ENCODE measurements at places on chromosomes 6 and 20.

- DNase-seq = no peak
Observed at GRCh38 chr6:18763086-18763485, 375.9 kb downstream of the RNF144B start.

GRCh38 chr6:145028144-145028818 lies 707.0 kb downstream of the EPM2A start:
- DNase-seq = peak; percentile 45

GRCh38 chr20:63062188-63063140 lies 55.7 kb upstream of the BHLHE23 start:
- DNase-seq = no peak

DNA sequence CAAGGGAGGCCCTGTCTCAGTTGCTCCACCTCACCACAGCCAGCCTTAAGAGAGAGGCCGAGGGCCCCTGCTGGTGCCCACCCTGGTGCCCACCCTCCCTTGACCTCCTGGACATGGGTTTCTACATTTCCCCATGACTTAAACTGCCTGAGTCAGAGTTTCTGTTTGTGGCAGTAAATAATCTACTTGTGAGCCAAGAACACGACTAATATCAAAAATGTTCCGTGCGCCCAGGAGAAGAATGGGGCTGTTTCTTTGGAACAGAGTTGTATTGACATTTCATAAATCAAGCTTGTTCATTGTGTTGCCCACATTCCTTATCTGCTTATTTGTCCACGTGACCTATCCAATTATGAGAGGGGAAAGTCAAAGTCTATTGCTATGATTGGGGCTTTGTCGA lies 143.5 kb downstream of the ANKRD60 start:
- DNase-seq = no peak

DNA sequence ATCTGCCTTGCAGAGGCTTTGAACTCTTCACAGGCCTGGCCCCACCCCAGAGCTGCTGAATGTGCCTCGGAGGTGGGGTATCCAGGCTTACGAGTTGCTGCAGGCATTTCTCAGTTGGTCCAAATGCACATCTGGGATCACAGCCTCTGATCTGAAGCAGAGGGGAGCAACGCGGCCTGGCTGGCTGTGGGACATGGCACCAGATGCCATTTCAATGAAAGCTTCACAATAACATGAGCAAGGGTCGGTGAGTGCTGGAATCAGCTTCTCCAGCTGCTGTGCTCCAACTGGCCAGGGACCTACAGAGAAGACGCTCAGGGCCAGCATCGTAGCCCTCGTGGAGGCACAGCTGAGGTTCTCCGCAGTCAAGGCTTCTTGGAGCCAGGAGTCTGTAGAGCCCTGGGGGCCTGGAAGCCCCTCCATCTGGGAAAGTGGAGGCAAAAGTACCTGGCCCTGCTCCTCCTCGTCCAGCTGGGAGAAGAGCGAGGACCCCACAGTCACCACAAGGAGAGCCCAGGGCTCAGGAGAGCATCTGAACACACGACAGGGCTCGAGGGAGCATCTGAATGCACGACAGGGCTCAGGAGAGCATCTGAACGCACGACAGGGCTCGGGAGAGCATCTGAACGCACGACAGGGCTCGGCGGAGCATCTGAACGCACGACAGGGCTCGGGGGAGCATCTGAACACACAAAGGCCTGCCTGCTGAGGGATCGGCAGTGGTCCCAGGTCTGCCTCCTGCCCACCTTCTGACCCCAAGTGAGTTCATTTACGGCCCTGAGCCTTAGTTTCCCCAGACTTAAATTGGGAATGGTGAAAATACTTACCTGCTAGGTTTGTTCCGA lies 165.2 kb downstream of the DLL1 start:
- no peak for DNase-seq

DNA sequence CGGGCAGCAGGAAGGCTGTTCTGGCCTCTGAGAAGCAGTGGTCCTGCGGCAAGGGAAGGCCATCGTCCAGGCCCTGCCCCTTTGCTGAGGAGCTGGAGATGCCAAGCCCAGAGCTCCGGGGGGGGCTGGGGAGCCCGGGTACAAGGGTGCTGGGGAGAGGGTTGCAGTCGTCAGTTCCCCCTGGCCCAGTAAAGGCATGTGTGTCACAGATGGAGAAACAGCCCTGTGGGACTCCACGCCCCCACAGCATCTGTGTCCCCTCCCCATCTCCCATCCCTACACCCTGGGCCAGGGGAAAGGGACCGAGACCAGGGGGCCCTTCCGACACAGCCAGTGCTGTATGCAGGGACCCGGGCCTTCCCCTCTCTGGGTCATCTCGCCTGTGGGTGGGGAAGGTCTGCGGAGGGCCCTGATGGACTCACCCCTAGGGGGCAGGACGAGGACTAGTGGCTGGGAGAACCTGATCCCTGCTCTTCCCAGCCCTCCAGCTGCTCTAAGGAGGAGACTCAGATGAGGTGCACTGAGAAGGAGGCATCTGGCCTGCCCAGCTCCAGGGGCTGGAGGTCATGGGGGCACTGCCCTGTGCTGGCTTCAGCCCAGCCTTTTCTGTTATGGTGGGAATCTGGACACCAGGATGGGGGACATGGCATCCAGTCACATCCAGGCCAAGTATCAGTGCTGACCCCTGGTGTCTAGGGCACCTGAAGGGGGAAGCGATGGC lies 609 bp downstream of the MYL9 start:
- DNase-seq = peak; percentile 57

- no peak for DNase-seq
Observed at GRCh38 chr6:45148711-45149341, 179.3 kb upstream of the RUNX2 start.

- no peak for DNase-seq
Observed at GRCh38 chr6:5276581-5276980, 15.3 kb downstream of the FARS2 start.

GRCh38 chr20:50585214-50585613 lies 75.0 kb downstream of the PTPN1 start:
- no peak for DNase-seq

DNA sequence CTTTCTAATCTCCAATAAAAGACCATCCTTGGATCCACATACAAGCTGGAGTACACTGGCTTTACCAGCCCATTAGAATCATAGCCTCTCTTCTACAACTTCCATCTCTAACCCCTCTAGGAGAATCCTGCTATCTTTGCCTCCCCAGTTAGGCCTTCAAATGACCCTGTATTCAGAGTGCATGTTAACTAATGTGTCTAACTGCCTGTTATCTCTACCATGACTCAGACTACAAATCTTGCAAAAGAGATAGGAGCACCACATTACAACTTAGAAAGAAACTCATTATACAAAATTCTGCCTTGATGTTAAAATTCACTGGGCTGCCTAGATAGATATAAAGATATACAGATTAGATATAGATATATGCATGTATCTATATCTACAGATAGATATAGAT lies 28.2 kb downstream of the GPR63 start:
- DNase-seq = no peak

- DNase-seq = no peak
Observed at GRCh38 chr6:64717281-64717680, 989.7 kb downstream of the EYS start.

- no peak for DNase-seq
Observed at GRCh38 chr6:63724721-63725120, 89.1 kb downstream of the PHF3 start.

Data from GM13976 (cell line).